ENCODE measurements at places on chromosomes 11 and 22. TPM values are rescaled to one million over a fixed set of nuclear protein-coding genes. Genes with fewer than 3 reads are reported as not detected.

DNA sequence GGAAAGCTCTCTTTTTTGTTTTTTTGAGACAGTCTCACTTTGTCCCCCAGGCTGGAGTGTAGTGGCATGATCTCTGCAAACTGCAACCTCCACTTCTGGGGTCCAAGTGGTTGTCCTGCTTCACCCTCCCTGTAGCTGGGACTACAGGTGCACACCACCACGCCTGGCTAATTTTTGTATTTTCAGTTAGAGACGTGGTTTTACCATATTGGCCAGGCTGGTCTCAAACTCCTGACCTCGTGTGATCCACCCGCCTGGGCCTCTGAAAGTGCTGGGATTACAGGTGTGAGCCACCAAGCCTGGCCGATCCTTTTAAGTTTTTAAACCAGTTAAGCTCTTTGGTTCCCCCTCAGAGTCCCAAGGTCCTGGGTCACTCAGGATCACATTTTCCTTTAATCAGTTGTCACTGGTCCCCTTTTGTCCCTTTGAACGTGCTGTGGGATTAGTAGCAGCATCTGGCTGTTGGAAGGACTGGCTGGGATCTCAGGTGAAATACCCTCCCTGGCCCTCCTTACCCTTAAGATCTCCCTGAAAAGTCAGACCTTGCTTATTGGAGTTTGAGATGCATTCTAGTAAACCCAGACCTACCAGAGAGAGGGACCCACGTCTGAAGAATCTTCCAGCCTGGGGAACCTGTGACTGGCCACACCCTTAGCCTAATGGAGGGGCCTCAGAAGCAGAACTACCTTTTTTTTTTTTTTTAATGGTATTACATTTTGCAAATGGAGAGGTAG lies 8.1 kb downstream of the MALAT1 start:
- DNase-seq = no peak

- no peak for DNase-seq
Observed at GRCh38 chr11:110883256-110883655, 171.0 kb upstream of the ARHGAP20 start.

DNA sequence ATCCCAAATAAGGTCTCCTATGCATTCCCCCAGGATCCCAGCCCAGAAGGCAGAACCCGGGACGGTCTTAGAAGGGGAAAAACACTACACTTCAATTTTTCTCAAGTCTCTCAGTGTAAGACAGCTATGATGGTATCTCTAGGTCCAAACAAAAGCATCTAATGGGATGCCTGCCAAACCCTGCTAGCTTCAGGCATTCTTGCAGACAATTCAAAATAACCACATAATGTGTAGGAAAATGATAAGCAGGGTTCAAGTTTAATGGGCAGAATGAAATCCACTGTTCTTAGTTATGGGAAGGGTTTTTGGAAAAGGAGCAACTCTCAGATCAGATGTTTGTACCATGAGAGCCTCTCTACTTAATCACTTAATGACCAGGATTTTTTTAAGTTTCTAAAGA lies 119.8 kb upstream of the ANO1 start:
- no peak for DNase-seq

DNA sequence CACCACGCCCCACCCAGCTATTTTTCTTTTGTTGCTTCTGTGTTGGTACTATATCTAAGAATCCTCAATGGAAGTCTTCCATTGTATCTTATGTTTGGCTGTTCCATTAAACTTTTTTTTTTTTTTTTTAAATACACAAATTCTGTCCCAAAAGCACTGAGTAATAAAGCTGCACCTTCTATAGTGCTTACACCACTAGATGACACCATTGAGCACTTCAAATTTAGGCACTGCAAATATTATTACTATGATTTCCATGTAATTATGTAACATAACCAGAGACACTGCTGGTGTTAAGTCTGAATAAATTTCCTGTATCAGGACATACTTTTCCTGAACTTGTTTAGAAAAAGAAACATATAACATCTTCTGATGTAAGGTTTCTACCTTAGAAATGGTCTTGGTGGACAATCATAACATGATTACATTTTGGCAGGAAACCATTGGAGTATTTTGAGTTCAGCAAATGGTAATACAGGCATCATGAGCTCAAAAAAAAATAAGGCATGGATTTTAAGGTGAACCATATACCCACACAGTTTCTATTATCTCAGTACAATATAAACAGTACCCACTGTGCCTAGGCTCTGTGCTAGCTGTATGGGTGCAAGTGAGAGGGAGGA lies 110.5 kb downstream of the ATG16L2 start:
- no peak for DNase-seq

The GDPD4 gene
- not detected for total RNA-seq

GRCh38 chr22:43015677-43016042 lies 711 bp upstream of the PACSIN2 start:
- DNase-seq = no peak

The GLB1L3 gene
- total RNA-seq = not detected

- no peak for DNase-seq
Observed at GRCh38 chr11:12540913-12541582, 133.2 kb upstream of the TEAD1 start.

DNA sequence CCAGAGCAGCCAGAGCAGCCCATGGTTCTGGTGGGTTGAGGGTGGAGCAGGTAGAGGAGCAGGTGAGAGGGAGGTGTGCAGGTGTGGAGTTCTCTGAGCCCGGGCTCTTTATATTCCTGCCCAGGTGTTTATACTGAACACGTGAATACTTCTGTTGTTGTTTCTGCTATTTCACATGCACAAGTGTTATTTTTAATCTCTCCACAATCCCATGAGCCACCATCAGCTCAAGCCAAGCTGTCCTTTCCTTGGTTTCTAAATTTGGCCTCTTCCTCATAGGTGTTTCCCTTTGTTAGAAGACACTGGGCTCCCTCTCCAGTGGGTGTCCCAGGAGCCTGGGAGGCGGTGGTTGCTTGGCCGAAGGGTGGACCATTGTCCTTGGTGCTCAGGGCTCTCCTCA lies at the start of gene KRTAP5-3:
TSS of gene KRTAP5-3 (minus strand) at position 101 of the 400 bp plus-strand sequence. CDS start at position 23, 78 bp downstream.
- no peak for DNase-seq

The GPHA2 gene
- 15.0 TPM for total RNA-seq

- DNase-seq = no peak
Observed at GRCh38 chr11:85663080-85663752, 1.7 kb downstream of the CREBZF start.

DNA sequence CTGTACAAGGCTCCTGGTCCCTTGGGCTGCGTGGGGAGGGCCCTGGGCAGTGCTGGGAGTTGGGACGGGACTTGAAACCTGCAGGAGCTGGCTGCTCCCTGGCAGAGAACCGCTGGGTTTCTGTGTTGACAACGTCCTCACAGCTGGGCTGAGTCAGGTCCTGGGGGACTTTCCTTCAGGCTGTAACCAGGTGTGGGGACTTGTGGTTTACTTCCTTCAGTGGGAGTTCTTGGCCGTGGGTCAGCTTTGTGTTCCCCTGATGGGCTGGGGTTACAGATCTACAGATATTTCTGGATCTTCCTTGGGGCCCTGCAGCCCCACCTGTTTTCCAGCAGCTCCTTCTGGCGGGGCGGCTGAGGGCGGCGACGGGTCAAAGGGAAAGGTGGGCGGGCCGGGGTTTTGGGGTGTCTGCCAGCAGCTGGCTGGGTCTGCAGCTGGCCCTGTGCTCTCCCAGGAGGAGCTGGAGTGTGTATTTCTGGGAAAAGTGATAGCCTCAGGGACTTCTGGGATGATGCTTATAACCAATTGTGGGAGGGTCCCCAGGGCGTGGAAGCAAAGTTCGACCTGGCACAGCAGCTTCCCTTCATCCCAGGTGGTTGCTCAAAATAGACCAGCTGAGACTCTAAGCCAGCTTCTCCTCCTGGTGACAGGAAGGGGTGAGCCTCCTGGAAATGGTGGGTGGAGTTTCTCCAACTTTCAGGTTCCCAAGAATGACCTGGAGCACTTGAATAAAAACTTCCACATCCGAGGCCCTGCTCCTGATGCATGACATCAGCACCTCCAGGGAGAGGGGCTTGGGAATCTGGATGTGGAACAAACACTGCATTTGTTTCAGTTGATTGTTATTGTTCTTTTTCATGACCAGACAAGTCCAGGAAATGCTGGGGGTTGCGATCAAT lies 19.1 kb downstream of the ST14 start:
- no peak for DNase-seq

Data from pancreas (tissue), 10 donors.